ENCODE measurements at places on chromosomes 7 and 10. TPM values are rescaled to one million over a fixed set of nuclear protein-coding genes. Genes with fewer than 3 reads are reported as not detected.

GRCh38 chr7:122983261-122983660 lies 12.2 kb downstream of the TAS2R16 start:
- H3K36me3 ChIP-seq, result no peaks in the 10 kb centered on the region
- H3K4me1 ChIP-seq, result no peaks in the 10 kb centered on the region
- no peak overlapping the region for H3K27ac ChIP-seq
- no peak for DNase-seq
- H3K27me3 ChIP-seq, result no peaks in the 10 kb centered on the region
- H3K4me3 ChIP-seq, result no peak overlapping the region

ZNF485 gene
- total RNA-seq, result 1.9 TPM

GRCh38 chr7:113087071-113087998 lies 708 bp upstream of the GPR85 start:
- H3K27ac ChIP-seq, result no peak overlapping the region
- no peaks in the 10 kb centered on the region for H3K4me1 ChIP-seq
- H3K27me3 ChIP-seq, result peaks cover 44% of the 10 kb centered on the region
- H3K36me3 ChIP-seq, result no peaks in the 10 kb centered on the region
- no peak for DNase-seq

PYROXD2 gene
- 8.2 TPM for total RNA-seq

DNA sequence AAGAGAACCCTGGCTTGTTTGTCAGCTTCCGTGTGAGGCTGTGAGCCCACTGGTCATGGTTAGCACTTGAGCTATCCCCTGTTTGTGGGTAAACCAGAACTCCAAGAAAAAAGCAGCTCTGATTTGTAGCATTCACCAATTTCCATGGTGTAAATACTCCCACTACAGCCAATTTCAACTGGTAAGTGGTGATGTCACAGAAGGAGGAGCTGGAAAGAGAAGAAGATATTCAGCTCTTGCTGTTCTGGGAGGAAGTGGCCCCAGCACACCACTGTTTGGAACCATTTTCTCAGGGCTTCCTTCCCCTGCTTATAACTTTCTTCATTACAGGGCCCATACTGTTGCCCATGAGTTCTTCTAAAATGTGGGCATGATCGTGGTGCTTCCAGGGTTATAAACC lies 500.1 kb upstream of the ZMIZ1 start:
- no peak for DNase-seq
- no peaks in the 10 kb centered on the region for H3K36me3 ChIP-seq
- peak overlapping the region; percentile 80 for H3K27ac ChIP-seq
- H3K27me3 ChIP-seq, result no peaks in the 10 kb centered on the region

POU6F2 gene
- total RNA-seq, result 0.32 TPM

SAP25 gene
- 8.3 TPM for total RNA-seq
